ENCODE measurements at places on chromosomes 7 and 10. TPM values are rescaled to one million over a fixed set of nuclear protein-coding genes. Genes with fewer than 3 reads are reported as not detected.

DNA sequence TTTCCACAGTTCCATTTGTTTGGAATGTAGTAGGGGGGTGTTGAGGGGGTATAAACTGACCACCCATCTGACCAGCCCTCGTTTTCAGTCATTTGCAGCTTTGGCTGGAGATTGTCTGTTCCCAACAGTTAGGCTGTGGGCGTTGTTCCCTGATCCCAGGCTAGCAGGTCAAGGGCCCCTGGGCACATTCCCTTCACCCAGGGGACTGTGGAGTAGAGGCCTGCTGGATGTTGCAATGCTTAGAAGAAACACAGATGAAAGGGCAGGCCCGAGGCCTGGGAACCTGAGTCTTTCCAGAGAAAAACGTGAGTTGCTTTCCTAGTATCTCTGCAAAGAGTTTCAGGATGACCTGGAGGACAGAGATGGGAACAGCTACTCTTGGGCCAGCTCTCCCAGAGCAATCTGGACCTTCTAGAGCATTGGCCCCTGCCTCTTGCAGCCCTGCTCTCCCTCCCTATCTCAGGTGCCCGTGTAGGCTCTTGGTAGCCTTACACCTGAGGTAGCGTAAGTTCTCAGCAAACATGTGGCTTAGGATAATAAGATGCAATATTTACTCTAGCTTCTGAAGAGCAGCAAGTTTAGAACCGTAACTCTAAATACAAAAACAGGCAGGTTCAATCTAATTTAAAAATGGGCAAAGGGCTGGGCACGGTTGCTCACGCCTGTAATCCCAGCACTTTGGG, 99.4 kb upstream of the EFCAB10 start:
- H3K4me3 ChIP-seq = no peak overlapping the region
- H3K36me3 ChIP-seq = no peaks in the 10 kb centered on the region
- no peaks in the 10 kb centered on the region for H3K27me3 ChIP-seq
- H3K27ac ChIP-seq = no peak overlapping the region
- DNase-seq = no peak

Gene COL28A1
- total RNA-seq = 0.11 TPM

- DNase-seq = peak; percentile 49
- no peaks in the 10 kb centered on the region for H3K27me3 ChIP-seq
- H3K36me3 ChIP-seq = no peaks in the 10 kb centered on the region
- H3K27ac ChIP-seq = no peak overlapping the region
- H3K4me1 ChIP-seq = peaks cover 4% of the 10 kb centered on the region
Measured at GRCh38 chr7:37201003-37201875, 247.4 kb downstream of the ELMO1 start.

- no peaks in the 10 kb centered on the region for H3K27me3 ChIP-seq
- H3K27ac ChIP-seq = no peak overlapping the region
- H3K36me3 ChIP-seq = no peaks in the 10 kb centered on the region
- DNase-seq = no peak
- H3K4me3 ChIP-seq = no peak overlapping the region
Measured at GRCh38 chr10:133616371-133617130, 10.0 kb downstream of the FRG2B start.

Gene PRKAR2B
- 7.6 TPM for total RNA-seq

Data from astrocyte (in vitro differentiated cells and primary cell).